Stimulated activated CD4-positive, alpha-beta T cell treated with anti-CD3 and anti-CD28 coated beads, TNF-alpha, amount 100 ng/mL, for 4 hours (primary cell): ENCODE measurements at places on chromosomes 1 and 21.

GRCh38 chr1:208107425-208108212 lies 136.6 kb downstream of the PLXNA2 start:
- DNase-seq, result no peak

DNA sequence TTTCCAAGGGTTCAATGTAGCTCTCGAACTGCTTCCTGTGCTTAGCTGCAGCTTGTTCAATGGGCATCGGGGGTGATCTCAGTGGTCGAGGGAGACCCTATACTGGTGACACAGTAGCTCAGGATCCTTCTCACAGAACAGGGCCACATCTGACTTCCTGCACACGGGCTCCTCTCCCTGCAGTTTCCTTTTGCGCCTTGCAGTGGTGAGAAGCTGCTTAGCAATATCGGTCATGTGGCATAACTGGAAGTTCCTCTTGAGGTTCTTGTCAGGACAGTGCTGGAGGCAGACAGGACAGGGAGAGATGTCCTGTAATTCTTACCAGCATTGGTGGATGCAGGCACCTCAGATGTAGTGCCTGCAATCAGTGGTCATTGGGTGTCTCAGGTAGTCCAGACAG lies 140.5 kb upstream of the MAP1LC3C start:
- DNase-seq, result no peak

- DNase-seq, result no peak
These were observed 18.0 kb upstream of the KPRP start for GRCh38 chr1:152739841-152740240.

GRCh38 chr1:33128781-33129180 lies 47.8 kb downstream of the AZIN2 start:
- no peak for DNase-seq

- no peak for DNase-seq
These were observed 53.1 kb upstream of the RC3H1 start for GRCh38 chr1:174075245-174075692.

DNA sequence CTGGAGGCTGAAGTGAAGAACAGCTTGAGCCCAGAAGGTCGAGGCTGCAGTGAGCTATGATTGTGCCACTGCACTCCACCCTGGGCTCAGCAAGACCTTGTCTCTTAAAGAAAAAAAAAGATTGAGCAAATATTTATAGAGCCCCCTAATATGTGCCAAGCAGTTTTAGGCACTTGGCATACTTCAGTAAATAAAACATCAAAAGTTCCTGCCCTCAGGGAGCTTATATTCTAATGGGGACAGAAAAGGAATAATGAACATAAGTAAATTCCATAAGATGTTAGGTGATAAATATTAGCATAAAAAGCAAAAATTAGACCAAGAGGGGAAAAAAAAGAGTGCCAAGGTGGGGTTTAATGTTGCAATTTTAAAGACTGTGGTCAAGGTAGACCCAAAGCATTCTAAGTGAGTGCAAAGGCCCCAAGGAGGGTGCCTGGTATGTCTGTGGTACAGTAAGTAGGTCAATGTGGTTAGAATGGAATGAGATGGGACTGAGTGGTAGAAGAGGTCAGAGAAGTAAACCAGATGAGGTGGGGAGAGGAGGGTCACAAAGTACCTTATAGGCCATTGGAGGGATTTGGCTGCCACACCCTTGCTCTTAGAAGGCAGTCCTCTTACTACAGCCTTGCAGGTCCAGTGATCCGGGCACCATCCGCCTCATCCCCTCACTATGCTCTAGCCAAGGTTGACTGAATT lies 2.2 kb upstream of the TOE1 start:
- no peak for DNase-seq

DNA sequence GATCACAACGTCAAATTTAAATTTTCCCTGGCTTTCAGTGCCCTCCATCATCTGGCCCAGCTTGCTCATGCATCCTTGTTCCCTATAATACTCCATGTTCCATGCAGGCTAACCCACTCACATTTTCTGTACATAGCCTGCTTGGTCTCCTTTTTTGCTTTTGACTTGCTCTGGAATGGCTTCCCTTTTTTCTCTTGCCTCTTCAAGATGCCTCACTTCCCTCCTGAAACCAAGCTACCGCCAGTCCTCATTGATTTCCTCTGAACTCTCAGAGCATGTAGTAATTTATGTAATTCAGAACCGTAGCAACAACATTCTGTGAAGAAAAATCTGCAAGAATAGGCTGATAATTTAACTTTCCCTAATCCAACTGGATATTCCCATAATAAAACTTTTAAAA lies 10.3 kb downstream of the CAP1 start:
- DNase-seq, result no peak

DNA sequence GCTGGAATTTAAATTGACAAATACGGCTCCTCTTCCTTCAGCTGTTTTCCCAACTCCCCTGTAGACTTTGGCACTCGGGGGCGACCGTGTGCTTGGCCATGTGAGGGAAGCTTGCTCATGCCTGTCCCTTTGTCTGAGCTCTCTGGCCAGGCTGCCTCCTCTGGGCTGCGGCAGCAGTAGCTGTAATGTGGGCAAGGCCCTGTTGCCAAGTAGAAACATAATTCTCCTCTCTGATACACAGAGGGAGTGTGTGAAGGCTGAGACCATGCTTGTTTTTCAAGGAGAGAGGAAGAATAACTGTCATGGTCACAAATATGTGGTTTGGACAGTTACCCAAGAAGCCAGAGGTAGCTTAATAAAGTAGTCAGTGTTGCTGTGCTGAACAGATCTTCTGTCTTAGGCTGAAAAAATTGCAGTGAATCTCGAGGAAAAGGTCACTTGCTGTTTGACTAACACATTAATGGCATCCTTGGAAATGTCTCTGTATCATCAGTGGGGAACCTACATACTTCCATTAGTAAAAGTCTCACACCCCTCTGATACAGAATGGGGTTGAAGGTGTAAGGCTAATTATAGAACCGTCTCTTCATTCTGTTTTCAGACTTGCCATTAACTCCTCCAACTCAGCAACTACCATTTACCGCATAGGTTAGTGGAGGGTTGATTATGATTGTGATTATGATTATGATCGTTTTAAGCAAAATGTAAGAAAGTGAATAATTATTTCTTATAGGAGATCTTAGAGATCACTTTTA lies 94.6 kb downstream of the TGFB2 start:
- no peak for DNase-seq

GRCh38 chr1:169475806-169476387 lies 9.8 kb downstream of the SLC19A2 start:
- DNase-seq, result no peak

DNA sequence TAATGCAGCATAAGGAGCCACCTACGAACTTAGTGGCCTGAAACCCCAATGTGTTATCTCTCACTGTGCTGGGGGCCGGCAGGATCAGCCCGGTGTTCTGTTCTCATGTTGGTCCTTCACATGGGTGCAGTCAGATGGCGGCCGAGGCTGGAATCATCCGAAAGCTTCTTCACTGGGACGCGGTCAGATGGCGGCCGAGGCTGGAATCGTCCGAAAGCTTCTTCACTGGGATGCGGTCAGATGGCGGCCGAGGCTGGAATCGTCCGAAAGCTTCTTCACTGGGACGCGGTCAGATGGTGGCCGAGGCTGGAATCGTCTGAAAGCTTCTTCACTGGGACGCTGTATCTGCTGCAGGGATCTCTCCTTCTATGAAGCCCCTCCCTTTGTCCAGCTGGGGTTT lies 12.6 kb upstream of the PCBP3 start:
- no peak for DNase-seq

DNA sequence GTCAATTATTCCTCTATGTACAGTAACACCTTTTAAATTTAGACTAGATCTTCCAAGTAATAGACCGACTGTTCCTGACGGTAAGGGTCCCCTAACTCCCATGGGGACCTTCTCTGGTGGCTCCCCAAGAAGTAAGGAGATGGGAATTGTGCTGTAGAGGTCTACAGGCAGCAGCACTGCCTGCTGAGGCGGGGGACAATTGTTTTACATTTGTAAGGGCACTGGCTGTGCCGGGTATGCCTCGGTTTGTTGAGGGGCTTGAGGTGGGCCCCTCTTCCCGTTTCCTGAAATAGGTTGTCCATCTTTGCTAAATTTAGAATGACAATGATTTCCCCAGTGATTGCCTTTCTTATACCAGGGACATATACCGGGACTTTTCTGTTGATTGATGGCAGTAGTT lies 13.1 kb upstream of the L1TD1 start:
- no peak for DNase-seq

DNA sequence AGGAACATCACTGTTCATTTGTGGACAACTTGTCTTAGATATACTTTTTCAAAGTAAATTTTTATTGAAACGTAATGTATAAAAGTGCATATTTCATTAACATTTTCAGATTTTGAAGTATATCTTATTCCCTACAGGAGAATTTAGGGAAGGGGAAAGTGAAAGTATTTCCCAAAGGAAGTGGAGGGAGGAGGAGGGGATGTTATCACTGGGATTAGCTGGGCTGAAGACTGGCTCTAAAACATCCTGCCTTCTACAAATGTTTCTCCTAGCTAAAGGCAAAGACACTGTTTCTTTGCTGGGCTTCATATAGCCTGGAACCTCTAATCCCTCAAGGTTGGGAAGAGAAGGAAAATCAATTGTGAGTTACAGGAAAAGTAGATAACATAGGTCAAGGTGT lies 7.1 kb upstream of the ZNF697 start:
- DNase-seq, result no peak

DNA sequence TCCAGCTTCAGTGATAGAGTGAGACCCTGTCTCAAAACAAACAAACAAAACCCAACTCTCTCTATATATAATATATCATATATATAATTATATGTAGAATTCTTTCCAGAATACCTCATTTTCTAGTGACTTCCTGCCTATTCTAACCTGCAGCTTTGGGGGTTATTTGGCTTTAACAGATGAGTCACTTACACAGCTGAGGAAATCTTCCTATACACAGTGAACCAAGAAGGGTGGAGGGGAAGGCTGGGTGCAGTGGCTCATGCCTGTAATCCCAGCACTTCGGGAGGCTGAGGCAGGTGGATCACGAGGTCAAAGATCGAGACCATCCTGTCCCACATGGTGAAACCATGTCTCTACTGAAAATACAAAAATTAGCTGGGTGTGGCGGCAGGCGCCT lies 9.2 kb downstream of the RAB29 start:
- DNase-seq, result no peak

DNA sequence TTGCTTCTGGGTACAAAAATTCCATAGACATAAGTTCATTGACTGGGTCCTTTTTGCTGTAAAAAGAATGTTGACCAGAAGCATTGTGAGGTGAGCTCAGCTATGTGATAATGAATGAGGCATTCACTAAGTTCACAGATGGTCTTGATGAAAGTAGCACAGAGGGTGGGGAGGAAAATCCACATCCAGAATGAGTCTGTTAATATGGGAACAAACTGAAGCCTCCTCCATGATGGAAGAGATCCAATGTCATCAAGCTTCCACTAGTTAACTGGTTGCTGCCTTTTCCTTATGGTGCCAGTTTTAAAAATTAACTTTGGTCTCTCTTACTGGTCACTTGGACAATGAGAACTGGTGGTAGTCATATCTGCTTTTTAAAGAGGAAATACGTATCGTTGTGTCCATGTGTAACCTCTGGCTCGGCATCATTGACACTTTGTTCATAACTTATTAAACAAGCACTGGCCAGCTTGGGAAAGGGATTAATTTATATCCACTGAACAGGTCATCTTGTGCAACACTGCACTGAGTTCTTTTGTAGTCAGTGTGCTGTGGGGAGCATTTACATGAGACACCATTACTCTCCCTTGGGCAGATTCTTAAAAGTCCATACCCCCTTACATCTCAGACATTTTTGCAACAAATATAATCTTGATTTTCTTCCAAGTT lies 88.6 kb downstream of the ADAMTS1 start:
- no peak for DNase-seq

DNA sequence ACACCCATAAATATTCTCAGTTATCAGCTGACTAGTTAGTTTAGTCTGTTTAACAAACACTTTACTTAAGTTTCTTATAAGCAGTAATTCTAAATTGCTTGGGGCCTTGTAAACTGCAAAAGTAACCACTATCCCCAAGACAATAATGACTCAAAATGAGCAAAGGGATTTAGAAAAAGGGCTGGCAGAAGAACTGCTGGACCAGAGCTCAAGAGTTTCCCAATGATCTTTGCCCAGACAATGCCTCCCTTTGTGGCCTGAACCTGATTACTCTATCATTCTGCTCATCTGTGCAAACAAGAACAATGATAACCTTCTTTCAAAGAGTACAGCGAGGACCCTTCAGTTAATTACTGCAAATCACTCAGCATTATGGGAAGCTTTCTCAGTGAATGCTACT lies 123.5 kb downstream of the TIAM1 start:
- DNase-seq, result no peak

DNA sequence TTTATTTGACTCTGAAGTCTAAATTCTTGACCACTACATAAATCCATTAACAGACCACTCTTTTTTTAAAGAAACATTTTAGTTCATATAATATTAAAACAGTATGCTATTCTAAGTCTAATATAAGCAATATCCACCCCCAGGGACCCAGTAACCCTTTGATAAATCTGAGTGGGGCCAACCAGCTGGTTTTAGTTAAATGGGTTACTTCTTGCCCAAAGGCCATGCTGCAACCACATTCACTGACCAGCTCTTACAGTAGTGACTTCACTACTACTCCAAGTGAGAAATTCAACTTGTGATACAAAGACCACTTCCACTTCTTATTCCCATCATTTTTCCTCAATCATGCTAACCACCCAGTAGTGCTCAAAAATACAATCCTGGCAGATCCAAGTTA lies 20.5 kb downstream of the FUBP1 start:
- no peak for DNase-seq

DNA sequence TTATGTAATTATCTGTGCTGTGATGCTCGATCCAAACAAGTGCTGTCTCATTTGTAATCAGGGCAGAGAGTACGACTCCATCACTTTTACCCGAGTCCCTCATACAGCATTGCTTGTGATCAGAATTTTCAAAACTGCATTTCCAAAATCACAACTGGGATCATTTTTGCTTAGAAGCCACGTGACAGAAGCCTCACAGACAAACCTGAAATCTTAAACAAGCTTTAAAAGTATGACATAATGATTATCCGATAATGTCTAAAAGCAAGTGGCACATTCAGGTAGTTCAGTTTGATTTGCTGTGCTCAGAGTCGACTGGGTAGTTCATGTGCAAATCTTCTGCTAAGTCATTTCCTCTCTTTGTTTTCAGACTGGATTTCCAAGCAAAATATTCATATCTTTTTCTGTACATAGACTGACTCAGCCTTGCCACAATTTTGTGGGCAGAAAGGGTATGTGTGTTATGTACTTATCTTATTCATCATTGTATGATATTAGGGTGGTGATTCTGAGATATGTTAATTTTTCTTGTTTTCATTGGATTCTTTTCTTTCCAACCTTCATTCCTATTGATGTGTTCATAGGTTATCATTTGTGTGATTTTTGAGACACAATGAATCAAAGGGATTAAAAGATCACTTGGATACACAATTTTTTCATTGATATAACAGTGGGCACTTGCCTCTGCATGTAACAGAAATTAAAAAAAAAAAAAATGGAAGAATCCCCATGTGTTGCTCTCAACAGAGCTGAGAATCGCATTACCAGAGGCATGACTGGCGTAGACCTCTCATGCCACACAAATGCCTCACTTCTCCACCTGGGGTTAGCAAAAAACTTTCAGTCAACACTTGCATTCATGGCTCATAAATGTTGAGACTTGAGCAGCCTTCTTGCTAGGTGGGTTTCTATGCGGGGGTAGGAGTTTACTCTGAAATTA lies 355.7 kb downstream of the LTN1 start:
- no peak for DNase-seq

GRCh38 chr1:178189814-178190213 lies 95.9 kb downstream of the RASAL2 start:
- DNase-seq, result no peak

GRCh38 chr1:55214934-55215193 lies 300 bp downstream of the USP24 start:
- DNase-seq, result no peak

- DNase-seq, result no peak
These were observed 184.1 kb downstream of the PSMG1 start for GRCh38 chr21:38999161-38999560.
